ENCODE measurements at places on chromosomes 5 and 9.

GRCh38 chr9:3385871-3386270, 139.9 kb downstream of the RFX3 start:
- DNase-seq, result no peak

DNA sequence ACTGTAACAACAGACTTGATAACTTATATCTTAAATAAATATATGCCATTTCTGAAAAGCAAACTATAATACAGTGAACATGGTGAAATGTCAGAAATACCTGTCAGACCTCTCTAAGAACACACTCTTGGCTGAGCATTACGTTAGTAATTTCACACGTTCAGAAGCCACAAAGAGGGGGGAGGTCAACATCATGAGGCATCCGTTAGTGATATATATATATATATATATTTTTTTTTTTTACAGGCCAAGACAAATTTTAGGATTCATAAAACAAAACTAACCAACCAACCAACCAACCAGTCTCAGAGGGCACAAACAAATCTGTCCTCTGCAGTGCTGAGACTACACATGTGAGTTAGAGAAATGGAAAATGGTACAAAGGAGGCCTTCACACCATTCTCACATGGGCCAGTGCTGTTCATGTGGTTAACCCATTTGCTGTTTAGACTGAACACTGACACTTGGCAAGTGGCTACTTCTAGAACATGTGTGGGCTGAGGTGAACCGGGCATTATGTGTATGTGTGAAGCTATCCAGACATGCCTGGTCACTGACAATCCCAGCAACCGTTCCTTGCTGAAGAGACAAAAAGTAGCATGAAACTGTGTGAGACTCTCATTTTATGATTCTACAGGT, 54.5 kb downstream of the ELL2 start:
- DNase-seq, result no peak

DNA sequence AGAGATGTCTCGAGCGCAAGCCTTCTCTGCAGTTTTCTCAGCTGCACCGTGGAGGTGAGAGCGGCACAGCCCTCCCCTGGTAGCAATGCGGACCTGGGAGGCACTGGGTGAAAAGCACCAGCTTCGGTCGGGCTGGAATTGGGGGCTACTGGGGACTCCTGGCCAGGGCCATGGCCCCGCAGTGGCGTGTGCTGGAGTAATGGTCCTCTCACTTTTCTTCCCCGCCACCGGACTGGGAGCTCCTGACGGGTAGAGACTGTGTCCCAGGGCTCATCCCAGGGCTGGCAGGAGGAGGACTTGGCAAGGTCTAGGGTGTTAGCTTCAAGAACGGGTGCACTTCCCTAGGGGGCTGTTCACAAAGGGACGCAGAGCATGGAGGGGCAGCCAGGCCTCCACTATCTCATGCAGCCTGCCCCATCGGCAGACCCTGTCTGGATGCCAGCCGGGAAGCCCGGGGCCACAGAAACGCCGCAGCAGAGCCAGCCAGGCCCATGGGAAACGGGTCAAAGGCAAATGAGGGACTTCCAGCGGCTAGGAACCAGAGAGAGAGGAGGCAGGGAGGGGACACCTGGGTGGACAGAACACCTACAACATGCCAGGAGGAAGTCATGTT, 92.6 kb upstream of the MVB12B start:
- DNase-seq, result no peak

DNA sequence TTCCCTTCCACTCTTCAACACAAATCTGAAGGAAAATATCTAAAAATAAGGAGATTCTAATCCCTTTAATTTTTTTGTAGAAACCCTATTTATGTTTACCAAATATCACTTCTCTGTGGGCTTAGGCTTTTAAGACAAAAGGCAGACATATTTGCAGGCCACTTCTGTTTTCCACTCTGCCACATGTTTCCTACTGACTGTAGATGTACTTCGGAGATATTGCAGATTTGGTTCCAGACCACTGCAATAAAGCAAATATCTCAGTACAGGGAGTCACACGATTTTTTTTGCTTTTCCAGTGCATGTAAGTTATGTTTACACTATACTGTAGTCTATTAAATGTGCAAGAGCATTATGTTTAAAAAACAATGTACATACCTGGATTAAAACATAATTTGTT, 219.0 kb downstream of the SREK1 start:
- DNase-seq, result no peak

- no peak for DNase-seq
These were observed 93.7 kb upstream of the FBN2 start for GRCh38 chr5:128631771-128632170.

DNA sequence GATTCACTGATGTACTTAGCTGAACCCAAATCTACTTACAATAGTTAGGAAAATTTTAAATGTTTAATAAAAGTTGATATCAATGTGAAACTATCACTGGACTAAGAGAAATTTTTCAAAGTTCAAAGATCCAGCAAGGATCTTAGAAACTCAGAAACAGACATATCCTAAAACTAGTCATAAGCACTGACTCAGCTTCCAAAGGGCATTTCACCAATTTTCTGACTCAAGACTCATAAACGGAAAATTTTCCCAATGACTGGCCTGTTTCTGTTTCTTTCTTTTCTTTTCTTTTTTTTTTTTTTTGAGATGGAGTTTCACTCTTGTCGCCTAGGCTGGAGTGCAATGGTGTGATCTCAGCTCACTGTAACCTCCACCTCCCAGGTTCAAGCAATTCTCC, 66.6 kb downstream of the CDC14B start:
- DNase-seq, result peak; percentile 91

DNA sequence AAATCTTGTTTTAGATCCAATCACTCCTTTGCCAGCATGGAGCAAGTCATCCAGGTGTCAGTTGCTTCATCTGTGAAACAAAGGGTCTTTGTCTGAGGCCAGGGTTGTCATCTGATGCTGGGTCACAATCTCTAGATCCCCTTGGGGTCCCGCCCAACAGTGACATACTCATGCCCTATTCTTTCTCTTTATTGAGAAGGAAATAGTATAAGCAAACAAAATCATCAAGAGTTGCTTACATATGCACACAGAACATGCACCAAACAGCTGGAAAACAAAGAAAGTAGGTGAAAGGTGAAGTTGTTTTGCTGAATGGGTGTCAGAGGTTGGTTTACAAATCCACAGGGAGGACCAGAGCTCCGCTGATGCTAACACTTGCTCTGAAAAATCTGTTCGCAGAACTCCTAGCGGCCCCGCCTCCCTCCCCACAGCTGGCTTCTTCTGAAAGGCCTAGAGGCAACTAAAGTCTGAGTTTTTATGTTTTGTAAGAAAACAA, 106.1 kb upstream of the SLC44A1 start:
- DNase-seq, result no peak

DNA sequence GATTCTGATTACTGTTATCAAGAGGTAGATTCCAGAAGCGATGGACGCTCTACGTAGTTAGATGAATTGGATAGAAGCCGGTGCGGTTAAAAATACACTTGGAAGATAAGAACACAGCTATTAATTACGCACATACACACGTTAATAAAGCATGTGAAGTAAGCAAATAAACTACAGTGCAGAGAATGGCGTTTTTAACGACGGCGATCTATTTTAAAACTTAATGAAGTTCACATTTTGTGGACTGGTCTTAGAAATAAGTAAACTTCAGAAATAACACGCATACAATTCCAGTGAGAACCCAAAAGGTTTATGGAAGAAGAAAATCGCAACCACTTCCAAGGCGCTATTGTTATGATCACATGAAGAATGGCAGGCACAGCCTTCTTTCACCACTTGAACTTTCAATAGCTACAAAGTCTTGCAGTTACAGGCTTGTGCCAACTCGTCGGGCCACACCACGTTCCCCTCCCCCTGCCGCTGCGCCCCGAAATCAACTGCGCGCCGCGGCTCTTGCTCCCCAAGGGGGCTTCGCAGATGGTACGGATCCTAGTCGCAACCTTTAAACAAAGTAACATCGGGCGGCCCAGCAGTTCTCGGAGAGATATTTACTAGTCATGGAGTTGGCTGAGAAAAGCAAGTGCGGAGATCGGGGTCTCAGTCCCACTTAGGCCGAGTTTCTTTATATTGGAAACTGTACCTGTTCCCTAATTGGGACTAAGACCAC, 866 bp upstream of the SEMA6A start:
- DNase-seq, result peak; percentile 6

DNA sequence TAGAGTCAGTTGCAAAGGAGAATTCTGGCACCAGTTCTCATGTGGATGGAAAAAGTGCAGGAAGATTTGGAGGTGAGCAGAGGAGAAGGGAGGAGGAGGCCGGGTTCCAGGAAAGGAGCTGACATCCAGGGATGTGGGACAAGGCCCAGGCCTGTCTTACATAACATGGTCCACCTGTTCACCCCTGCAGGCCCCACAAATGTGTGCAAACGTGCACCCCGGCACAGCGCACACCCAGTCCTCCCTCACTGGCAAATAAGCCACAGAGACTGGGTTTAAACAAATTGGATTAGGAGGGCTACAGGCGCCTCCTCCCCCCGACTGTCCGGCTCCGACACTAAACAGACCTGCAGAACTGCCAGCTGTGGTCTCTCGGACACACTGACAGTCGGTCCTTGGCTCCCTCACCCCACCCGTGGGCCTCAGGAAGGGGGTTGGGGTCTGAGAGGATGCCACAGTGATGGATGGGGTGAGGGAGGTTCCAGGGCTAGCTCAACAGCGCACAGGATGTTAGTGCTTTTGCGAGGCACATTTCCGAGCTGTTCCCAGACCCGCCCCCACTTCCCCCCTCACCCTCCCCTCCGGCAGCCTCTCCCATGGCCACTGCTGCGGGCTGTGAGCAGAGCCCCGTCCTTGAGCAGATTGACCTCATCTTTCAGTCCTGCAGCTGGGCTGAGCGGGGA, 43.4 kb upstream of the IL17B start:
- DNase-seq, result peak; percentile 90

DNA sequence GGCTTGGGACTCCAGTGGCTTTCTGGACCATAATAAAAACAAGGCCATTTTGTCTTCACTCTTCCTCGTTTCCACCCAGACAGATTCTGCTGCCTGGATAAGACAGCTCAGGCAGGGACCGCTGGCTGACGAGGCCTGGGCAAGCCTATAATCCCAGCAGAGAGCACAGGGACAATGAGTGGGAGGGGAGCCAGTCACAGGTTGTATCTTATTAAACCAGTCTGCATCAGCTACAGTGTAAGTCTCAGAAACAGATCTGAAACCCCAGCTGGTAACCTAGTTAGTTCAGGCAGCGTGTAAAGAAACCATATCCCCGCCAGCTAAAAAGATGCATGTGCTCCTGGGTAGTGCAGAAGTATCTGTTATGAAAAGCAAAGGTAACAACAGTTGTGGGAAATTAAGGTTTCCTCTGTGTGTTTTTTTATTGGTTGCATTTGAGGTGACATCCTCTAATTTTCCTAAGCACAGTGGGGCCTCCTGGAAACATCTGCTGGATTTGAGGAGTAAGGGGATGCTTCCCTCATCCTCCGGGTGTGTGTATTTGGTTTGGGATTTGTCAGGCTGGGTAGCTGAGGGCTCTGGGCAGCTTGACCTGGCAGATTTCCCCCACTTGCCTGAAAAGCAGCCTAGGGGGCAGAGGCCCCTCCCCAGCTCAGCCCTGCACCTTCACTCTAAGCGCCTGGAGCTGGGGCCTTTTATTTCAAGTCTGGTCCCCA, 15.2 kb upstream of the TAL2 start:
- DNase-seq, result no peak

DNA sequence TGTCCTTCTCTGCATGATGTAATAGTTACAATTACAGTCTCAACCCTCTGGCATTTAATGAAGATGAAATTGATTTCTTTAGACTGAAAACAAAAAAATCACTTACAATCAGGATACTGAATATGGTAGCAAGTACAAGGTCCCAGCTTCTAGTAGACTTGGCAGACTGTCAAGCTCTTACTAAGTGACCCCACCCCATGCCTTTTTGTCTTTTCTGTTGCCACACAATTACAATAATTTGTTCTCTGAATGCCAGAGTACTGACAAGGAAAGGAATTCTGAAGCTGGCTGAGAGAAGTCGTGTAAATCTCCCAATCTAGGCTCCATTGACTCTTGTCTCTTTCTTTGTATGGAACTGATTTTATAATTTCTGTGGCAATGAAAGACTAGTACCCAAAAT, 154.2 kb downstream of the TMC1 start:
- DNase-seq, result peak; percentile 62

- DNase-seq, result no peak
These were observed 84.7 kb downstream of the ZDHHC21 start for GRCh38 chr9:14608540-14608939.

DNA sequence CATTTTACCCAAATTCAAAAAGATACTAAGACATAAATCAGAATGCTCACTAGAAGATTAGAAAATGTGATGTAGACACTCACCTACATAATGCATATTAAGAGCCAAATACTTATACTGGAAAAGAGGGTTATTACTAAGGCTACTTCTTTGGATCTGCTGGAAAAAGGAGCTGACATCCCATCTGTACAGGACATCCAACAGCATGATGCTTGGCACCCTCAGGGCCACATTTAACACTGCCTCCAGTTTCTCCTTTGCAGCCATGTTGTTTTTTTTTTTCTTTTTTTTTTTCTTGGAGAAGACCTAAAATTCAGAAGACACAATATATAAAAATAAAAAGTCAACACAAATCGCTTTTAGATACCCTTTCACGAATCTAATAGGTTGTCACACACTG, 6.0 kb downstream of the RNF145 start:
- DNase-seq, result no peak
